ENCODE measurements at places on chromosomes 2 and 18. TPM values are rescaled to one million over a fixed set of nuclear protein-coding genes. Genes with fewer than 3 reads are reported as not detected.

Gene SERPINB3
- total RNA-seq: not detected

Gene UGT1A1
- total RNA-seq: not detected

Gene ASB18
- total RNA-seq: not detected

Gene HAAO
- 0.97 TPM for total RNA-seq

Gene CRYGD
- total RNA-seq: 3.4 TPM

GRCh38 chr2:626491-627339, 50.5 kb downstream of the TMEM18 start:
- no peak for DNase-seq

DNA sequence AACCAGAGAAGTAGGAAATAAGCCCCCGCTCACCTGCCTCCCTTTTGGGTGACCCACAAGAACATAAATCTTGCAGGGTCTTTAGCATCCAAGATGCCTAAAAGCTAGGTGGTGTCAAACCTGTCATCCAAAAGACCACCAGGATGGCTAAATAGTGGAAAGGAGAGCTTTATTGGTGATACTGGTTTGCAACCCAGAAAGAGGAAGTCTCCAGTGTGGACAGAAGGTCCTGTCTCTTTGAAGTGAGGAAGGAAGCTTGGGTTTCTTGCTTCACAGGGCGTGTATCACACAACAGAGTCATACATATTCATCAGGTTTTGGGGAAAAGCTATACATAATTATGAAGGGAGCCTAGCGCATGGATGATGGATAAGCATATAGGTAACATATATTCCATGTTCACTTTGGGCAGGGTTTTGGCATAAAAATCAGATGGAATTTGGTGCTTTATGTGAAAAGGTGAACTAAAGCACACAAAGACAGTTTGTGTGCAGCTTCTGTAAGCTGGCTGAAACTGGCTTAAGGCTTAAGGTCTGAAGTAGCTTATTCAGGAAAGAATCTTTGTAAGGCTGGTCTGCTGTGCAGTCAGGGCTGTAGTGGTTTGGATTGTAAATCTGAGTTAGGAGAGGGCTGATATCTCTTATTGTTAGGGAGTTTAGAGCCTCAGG, 102.2 kb upstream of the MSH2 start:
- no peak for DNase-seq

DNA sequence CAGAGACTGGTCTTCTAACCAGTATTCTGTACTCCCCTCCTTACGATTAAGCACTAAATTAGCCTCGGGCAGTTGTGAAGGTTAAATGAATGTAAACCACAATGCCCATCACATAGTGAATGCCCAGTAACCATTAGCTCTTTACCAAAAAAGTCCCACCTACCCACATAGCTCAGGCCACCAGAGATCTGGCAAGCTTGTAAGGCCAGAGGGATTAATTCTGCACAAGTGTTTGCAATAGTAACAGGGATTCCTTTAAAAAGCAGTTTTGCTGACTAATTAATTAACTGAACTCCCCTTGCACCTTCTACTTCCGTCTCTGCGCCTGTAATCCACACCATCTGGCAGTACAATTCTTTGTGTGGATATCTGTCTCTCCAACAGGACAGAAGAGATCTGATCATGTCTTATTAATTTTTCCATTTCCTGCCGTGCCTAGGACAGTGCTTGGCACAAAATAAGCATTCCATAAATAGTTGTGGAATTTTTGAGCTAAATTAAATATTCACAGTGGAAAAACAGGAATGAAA, 36.2 kb upstream of the IGFBP2 start:
- DNase-seq: no peak

- no peak for DNase-seq
These were observed 280.3 kb upstream of the ATP5MC3 start for GRCh38 chr2:175461839-175462238.

- DNase-seq: peak; percentile 67
These were observed 9.1 kb downstream of the CAB39 start for GRCh38 chr2:230721712-230722111.

DNA sequence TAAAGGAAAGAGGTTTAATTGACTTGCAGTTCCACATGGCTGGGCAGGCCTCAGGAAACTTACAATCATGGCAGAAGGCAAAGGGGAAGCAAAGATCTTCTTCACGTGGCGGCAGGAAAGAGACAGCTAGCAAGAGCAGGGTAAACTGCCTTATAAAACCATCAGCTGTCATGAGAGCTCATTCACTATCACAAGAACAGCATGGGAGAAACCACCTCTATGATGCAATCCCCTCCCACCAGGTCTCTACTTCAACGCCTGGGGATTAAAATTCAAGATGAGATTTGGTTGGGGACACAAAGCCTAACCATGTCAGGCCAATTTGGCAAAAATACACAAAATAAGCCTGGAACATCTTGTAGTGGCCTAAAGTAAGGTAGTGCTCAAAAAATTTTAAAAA, 152.6 kb downstream of the COL6A3 start:
- no peak for DNase-seq

- no peak for DNase-seq
These were observed 35.5 kb downstream of the IL1R2 start for GRCh38 chr2:102027036-102027980.

DNA sequence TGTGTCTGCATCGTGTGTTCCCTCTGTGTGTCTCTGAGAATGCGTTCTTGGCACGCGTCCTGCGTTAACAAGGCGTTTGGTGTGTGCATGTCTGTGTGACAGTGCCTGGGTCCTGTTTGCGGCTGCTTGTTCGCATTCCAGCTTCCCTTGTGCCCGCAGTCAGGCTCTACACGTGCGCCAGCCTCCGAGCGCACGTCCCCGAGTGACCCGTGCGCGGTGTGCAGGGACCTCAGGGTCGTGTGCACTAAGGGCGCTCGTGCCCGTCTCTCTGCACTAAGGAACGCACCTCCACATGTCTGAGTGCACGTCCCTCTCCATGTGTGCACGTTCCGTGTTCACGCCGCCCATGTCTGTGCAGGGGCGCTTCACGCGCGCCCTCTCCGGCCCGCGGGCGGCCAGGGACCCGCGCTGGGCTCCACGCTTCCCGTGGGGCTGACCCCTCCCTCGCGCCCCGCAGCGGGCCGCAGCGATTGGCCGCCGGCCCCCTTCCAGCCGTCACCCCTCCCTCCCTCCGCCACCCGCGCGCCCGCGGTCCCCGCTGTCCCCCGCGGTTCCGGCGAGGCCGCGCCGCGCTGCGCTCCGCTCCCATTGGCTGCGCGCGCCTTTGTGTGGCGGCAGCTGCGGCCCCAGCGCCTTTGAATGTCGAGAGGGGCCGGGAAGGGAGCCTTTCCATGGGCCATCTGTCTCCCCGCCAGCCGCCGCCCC, 229.4 kb downstream of the HAUS1 start:
- peak; percentile 69 for DNase-seq

DNA sequence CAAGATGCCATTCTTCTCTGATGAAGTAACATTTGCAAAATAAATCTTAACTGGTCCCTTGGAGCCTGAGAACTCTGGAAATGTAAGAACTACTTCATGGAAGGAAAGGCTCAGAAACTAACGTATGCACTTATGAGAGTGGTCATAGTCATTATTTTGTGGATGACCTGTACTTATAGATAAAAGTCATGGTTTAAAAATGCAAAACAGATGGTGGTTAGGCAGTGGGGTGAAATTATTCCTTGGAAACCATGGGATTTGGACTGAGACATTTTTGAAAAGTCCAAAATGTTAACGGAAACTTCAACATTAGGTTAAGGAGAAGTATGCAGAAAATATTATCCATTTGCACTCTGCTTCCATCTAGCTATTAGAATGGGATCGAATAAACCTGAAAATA, 223.0 kb downstream of the ICOS start:
- no peak for DNase-seq

DNA sequence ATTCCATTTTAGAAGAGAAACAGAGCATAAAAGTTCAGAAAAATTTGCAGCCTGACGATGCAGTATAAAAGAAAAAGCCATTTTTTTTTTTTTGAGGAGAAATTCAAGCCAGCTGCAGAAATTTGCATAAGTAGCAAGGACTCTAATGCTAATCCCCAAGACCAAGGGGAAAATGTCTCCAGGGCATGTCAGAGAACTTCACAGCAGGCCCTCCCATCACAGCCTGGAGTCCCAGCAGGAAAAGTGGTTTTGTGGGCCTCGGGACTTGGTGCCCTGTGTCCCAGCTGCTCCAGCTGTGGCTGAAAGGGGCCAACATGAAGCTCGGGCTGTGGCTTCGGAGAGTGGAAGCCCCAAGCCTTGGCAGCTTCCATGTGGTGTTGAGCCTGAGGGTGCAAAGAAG, 325.3 kb upstream of the HNMT start:
- DNase-seq: no peak

DNA sequence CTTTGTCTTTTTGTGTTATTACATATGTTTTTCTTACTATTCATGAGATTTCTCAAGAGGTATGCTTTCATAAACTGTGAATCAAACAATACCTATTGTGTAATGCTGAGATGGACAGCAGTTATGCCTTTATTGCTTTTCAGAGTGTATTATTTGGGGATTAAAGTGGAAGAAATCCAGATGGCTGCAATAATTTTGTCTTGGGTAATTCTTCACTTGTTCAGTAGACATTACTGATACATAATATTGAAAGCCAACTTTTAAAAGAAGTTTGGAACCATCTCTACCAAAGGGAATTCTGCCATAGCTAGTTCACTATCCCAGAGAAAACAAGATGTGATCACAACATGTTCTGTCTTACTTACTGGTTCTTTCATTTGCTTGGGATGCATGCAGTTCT, 253.4 kb upstream of the ZSWIM2 start:
- no peak for DNase-seq

DNA sequence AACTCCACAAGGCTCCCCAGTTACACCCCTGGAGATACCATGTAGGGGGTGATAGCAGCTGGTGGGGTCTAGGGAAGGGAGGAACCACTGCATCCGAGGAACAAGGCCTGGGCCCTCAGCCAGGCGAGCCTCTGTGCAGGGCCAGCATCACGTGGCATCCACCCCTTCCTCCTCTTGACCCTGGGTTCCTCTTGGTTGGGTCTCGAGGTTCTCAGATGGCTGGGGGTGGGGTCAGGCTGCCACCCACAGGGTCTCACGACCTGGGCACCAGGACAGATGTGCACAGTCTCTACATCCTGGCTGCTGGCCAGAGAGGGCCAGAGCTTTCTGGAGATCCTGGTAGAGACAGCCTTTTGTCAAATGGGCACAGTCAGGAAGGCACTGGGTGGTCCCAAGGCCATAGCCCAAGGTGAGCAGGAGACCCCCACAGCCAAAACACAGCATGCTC, 10.4 kb downstream of the HS6ST1 start:
- no peak for DNase-seq

DNA sequence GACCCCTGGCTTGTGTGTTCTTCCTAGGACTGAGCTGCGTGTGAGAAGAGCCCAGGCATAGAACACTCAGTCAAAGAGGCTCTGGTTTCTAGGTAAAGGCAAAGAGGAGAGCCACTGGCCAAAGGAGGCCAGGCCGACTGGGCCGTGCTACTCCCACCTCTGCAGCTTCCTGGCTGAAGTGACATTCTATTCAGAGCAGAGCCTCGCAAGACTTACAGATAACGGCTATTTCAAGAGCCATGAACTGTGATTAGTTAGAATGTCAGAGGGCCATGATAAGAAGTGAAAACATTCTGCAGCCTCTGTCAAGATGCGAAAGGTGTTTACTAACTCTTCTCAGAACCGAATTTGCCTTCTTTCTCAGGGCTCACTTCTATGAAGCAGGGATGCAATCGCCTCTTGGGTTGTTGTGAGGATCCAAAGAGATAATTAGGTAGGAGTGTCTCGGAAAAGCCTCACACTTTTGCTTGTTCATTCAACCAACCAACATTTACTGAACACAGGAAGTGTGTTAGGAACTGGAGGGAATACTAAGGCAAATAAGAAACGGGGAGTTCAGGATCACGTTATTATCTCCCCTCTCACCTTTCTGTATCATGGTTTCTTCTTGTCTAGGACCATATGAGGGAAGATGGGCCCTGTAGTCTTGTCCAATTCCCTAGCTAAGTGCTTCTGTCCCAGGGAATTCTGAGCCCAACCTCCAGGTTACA, 3.4 kb upstream of the DNAJC5G start:
- DNase-seq: no peak

- DNase-seq: no peak
These were observed 16.2 kb upstream of the MALT1 start for GRCh38 chr18:58654896-58655614.

DNA sequence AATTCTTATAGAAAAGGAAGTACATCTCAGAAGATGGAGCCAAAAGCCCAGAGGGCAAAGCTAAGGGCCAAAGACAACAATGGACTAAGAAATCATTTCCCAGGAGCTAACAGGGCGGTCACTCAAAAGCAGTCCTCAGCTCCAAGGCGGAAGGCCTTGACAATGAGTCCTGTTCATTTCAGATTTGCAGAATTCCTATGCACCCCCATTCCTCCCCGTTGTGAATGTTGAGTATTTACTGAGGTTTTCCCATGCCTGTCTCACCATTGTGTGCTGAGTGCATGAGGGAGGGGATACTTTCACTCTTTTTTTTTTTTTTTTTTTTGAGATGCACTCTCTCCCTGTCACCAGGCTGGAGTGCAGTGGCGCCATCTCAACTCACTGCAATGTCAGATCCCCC, 18.8 kb upstream of the DTNB start:
- DNase-seq: peak; percentile 43

- DNase-seq: no peak
These were observed 156.8 kb downstream of the CELF4 start for GRCh38 chr18:37408676-37409265.

- DNase-seq: no peak
These were observed 57.6 kb downstream of the TTC21B start for GRCh38 chr2:165895974-165896373.

DNA sequence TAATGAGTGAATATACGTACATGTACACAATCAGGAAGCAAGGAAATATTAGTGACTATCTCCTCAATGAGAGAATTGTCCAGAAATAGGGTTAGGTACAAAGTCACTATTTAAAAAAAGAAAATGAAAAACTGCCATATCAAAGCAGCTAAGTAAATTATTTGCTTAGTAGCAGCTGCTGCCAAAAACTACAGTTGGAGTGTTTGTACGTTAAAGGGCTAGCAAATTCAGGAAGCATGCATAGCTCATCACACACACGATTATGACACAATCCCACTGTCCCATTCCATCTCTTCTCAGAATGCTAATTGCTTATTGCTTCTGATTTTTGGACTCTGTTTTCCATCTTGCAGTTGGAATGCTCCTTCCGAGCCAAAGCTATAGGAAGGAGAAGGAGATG, 2012.5 kb upstream of the LRRTM1 start:
- no peak for DNase-seq

DNA sequence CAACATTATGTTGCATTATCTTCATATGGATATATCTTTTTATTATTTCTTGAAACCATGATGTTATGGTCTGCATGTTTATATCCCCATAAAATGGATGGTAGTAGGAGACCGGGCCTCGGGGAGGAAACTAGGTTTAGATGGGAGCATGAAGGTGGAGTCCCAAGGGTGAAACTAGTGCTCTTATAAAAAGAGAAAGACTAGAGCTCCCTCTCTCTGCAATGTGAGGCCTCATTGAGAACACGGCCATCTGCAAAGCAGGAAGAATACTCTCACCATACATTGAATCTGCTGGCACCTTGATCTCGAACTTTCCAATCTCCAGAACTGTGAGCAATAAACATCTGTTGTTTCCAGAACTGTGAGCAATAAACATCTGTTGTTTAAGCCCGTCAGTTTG, 64.0 kb downstream of the NXPH2 start:
- peak; percentile 44 for DNase-seq

DNA sequence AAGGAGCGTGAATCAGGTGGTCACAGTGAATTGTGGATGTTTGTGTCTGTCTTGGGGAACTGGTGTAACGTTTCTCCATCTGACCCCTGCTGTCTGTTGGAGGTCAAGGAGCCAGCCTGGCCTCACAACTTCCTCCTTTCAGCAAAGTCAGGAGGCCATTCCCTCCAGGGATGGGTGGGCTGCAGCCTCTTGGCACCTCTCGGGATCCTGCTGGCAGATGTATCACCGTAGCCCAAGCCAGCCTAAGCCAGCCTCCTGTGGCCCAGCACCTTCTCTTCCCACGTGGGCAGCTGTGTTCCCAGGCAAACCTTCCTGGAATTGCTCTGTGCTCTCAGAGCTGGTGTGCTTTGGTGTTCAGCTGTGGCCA, 30.5 kb downstream of the HPCAL1 start:
- DNase-seq: peak; percentile 28

Measured in GM23338 (cell line).